ENCODE measurements at places on chromosomes 11 and 22.

DNA sequence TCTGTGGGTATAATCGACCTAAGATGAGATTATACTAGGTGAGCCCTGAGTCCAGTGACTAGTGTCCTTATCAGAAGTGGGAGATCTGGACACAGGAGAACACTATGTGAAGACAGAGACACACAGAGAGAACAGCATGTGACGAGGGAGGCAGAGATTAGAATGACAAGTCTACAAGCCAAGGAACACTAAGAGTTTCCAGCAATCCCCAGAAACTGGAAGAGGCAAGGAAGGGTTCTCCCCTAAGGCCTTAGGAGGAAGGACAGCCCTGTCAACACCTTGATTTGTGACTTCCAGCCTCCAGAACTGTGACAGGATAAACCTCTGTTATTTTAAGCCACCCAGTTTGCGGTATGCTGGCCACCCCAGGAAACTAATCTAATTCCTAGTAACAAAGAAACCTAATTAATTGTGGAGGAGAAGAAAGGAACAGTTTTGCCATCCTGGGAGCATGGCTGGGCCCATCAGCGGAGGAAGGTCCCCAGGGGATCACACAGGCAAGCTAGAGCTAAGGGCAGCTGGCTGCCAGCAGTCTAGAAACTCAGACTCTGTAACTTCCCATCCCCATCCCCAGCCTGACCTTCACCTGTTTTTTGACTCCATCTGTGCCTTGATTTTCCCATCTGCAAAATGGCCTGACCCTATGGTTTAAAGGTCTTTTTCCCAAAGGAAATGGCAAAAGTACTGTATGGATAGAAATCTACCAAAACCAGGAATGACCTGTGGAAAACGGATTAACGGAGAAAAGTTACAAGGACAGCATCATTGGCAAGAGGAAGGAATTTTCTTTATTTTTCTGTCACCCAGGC is 10.3 kb upstream of the THOC5 start:
- DNase-seq = no peak

- DNase-seq = no peak
These were observed 94.3 kb upstream of the ZC3H12C start for GRCh38 chr11:109998921-109999320.

DNA sequence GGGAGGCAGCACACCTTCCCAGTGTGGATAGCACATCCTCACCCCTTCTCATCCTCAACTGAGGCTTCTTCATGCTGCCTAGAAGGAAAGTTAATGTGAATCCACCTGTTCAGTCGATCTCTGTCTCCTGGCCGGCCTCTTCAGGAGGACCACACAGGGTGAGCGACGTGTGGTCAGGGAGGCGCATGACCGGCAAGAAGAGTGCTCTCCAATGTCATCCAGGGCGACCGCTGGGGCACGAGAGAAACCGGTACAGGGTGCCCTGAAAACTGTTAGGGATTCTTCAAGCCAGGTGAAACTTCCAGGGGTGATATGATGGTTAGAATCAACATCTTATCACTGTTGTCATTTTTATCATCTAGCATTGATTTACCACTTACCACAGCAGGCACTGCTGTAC is 43.0 kb downstream of the IGSF9B start:
- DNase-seq = no peak

DNA sequence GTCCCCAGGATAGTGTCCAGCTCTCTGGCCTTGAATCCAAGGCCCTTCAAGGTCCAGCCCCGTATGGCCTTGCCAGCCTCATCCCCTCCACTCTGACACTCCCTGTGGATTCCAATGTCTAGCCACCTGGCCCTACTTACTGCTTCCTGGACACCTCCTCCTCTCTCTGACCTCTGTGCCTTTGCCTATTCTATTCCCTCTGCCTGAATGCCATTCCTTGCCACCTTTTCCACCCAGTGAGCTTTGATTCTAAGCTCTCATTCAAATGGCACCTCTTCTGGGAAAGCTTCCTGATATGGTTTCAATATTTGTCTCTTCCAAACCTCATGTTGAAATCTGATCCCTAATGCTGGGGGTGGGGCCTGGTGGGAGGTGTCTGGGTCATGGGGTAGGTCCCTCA is 31.9 kb upstream of the TTLL12 start:
- DNase-seq = no peak

DNA sequence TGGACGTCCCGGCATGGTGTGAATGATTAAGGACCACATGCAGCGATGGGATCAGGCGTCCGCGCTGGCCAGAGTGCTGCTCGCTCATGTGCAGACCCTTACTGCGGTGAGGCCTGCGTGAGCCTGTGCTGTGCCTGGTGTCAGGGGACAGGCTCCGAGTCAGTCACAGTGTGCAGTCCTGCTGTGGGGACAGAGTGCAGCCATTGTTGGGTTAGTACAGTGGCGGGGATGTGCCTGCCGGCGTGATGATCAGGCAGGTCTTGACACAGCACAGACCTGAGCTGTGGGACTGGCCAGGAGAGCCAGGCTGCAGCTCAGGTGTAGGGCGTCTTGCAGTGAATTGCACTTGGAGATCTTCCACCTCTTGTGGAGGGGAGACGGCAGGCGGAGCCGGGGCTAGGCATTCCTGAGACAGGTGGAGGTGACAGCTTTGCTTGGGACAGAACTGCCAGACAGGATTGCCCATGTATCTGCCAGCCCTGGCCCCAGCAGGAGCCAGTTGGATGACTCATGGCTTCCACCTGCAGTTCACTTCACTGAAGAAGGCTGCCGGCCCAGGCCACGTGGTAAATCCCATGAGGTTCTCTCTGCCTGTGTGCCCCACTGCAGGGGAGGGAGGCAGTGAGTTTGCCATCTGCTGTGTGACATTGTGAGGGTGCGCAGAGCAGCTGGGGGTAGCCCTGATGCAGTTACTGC is 17.3 kb downstream of the TRMU start:
- no peak for DNase-seq

DNA sequence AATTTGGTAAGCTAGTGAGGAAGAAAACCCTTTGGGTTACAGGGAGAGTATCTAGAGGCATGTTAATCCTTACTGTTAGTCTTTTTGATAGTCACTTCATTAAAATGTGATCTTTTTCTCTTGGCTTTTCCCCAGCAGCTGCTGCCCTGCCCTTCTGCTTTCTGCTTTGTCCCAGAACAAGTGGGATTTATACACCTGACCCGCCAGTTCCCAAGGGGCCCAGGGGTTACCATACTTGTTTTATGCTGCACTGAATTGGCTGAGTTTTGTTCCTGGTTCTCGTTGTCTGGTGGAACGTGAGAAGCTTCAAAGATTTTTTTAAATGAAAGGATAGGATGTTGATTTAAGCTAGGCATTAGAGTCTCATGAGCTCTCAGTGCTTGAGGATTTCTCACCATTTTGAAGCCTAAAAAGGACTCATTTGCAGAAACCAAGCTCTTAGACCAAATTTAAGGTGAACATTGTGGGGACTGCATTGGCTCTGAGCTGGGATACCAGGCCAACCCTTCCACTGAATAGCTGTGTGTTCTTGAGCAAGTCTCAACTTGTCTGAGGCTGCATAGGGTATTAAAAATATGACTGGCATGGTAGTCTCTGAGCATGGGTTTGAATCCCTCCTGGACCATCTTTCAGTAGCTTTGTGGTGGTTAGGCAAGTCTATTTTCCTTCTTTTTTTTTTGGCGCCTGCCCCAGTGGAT is 6.6 kb downstream of the LIMK2 start:
- no peak for DNase-seq

- DNase-seq = no peak
These were observed 883.9 kb downstream of the BRD1 start for GRCh38 chr22:48943567-48944432.

GRCh38 chr22:19889951-19890350 is 35.3 kb upstream of the GNB1L start:
- no peak for DNase-seq

- no peak for DNase-seq
These were observed 228.2 kb upstream of the ZC3H12C start for GRCh38 chr11:109864834-109865547.

DNA sequence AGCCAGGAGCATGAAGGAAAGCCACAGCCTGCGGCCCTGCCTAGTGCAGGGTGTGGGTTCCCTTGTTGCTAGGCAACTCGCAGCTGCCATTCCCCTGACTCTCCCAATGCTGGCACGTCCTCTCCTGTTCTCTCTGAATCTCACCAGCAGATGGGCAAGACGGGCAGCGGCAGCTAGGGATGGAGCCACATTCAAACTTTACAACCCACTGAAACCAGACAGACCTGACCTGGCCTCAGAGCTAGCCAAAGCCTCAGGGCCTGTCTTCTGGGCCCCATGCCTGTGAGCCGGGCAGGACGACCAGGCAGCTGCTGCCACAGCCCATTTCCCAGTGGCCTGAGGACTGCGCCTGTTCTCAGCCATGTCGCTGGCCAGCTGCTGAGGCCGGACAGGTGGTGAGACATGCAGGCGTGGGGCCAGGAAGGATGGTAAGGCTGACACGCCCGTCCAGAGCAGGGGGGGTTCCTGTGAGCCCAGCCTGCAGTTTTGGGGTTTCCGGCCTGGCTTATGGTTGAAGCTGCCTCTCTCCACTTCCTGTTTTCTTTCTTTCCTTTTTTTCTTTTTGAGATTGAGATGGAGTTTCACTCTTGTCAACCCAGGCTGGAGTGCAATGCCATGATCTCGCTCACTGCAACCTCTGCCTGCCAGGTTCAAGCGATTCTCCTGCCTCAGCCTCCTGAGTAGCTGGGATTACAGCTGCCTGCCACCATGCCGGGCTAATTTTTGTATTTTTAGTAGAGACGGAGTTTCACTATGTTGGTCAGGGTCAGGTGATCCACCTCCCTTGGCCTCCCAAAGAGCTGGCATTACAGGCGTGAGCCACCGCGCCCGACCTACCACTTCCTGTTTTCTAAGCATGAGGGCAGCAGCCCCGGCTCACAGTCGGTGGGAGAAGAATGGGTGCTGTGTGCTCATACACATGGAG is 4.1 kb downstream of the SUN2 start:
- no peak for DNase-seq

- DNase-seq = no peak
These were observed 17.1 kb upstream of the EFCAB6 start for GRCh38 chr22:43828998-43829782.

- DNase-seq = no peak
These were observed 30.5 kb upstream of the PHOX2A start for GRCh38 chr11:72274435-72274834.

DNA sequence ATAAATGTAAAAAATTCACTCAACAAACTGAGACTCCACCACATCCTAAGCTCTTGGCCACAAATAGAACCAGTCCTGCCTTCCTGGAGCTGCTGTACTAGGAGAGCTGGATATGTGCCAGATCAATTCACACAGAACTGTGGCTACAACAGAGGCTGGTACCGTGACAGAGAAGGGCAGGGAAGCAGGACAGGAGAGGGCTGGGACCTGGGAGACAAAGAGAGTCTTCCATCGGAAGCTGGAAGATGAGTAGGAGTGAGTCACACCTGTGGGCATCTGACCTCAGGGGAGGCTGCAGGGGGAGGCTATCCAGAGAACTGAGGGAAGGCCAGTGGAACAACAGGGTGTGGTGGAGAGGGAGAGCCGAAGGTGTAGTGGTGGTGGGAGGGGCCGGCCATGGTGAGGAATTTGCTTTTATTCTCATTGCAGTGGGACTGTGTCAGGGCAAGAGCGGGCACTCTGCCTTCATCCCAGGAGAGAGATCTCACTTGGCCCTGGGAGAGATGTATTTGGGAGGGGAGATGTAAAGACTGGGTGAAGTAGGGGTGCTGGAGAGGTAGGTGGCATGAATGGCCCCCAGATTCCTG is 1.9 kb upstream of the LTBP3 start:
- no peak for DNase-seq

DNA sequence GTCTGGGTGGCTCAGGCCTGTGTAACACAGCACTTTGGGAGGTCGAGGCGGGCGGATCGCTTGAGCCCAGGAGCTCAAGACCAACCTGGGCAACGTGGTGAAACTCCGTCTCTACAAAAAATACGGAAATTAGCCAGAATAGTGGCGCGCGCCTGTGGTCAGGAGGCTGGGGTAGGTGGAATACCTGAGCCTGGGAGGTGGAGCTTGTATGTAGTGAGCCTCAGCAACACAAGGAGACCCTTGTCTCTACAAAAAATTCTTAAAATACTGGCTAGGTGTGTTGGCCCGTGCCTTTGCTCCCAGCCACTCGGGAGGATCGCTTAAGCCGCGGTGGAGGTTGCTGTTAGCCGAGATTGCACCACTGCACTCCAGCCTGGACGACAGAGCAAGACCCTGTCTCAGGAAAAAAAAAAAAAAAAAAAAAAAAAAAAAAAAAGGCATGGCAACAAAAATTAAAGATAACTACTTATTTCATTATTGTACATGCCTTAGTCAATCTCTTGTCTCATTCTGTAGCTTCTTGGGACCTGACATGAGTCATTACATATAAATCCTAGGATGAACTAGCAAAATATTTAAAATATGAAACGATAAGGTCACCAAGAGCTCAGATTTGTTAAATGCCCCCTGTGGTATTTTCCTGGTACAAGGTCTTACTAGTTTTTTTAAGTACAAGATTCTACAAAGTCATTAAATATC is 1.1 kb downstream of the TAF1D start:
- no peak for DNase-seq

DNA sequence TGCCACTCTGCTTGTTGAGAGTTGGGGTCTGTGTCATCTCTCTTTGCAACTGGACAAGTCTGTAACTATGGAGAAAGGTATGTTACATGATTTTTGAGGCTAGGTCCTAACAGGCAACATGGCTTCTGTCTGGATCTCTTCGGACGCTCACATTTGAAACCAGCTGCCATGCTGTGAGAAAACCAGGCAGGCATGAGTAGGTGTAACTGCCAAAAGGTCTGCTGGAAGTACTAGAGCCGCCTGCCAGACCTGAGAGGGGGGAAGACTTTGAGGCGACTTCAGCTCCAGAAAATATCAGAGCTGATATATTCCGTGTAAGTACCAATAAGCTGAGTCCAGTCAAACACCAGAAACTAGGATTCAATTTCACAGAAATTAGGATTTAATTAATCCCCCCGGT is 579.5 kb downstream of the LRRC4C start:
- DNase-seq = no peak

- DNase-seq = no peak
These were observed 13.9 kb downstream of the MGAT3 start for GRCh38 chr22:39470451-39471291.

- no peak for DNase-seq
These were observed 14.5 kb downstream of the PHF21A start for GRCh38 chr11:46106530-46107407.

All from AG09319 (cell line).